ENCODE measurements at places on chromosomes 16 and 17.

- DNase-seq, result no peak
Measured at GRCh38 chr16:80735846-80736245, 68.6 kb downstream of the CDYL2 start.

GRCh38 chr16:86196687-86197391, 297.9 kb downstream of the IRF8 start:
- no peak for DNase-seq

- no peak for DNase-seq
Measured at GRCh38 chr16:28013392-28013791, 50.1 kb downstream of the GSG1L start.

DNA sequence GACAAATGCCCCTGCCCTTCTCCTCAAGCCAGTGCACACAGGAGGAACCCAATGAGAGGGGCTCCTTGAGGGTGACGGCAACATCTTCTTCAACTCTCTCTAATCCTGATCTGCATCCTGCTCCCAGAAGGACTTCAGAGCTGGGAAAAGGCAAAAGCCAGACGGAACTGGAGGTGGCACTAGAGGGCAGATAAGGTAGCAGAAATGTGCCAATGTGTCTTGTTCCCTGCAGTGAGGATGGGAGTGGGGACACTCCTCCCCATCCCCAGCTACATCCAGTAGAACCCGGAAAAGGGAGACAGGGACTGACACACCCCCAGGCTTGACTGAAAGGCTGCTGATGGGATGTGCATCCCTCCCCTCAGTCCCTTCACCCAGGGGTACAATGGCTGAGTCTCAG, 28.5 kb downstream of the SRCIN1 start:
- no peak for DNase-seq

DNA sequence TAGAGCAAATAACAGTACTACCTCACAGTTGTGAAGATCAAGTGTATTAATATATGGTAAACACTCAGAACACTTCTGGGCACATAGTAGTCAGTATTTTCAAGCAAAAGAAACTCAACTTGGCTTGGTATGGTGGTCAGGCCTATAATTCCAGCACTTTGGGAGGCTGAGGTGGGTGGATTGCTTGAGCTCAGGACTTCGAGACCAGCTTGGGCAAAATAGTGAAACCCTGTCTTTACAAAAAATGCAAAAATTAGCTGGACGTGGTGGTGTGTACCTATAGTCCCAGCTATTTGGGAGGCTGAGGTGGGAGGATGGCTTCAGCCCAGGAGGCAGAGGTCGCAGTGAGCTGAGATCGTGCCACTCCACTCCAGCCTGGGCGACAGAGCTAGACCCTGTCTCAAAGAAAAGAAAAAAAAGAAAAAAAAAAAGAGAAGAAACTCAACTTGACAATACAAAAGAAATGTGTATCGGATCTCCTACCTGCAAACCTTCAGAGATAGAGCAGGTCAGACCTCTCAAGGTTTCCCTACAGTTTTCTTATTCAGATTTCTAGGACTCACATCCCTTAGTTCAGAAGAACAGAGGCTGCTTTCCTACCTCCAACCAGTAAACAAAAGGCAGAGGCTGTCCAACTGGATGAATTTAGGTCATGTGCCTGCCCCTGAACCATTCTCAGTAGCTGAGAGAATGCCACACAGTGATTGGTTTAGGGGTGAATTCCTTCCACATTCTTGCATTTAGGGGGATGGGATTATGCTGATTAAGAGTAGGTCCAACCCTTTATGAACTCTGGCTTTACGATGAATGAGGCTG, 1.7 kb upstream of the KPNA2 start:
- no peak for DNase-seq

DNA sequence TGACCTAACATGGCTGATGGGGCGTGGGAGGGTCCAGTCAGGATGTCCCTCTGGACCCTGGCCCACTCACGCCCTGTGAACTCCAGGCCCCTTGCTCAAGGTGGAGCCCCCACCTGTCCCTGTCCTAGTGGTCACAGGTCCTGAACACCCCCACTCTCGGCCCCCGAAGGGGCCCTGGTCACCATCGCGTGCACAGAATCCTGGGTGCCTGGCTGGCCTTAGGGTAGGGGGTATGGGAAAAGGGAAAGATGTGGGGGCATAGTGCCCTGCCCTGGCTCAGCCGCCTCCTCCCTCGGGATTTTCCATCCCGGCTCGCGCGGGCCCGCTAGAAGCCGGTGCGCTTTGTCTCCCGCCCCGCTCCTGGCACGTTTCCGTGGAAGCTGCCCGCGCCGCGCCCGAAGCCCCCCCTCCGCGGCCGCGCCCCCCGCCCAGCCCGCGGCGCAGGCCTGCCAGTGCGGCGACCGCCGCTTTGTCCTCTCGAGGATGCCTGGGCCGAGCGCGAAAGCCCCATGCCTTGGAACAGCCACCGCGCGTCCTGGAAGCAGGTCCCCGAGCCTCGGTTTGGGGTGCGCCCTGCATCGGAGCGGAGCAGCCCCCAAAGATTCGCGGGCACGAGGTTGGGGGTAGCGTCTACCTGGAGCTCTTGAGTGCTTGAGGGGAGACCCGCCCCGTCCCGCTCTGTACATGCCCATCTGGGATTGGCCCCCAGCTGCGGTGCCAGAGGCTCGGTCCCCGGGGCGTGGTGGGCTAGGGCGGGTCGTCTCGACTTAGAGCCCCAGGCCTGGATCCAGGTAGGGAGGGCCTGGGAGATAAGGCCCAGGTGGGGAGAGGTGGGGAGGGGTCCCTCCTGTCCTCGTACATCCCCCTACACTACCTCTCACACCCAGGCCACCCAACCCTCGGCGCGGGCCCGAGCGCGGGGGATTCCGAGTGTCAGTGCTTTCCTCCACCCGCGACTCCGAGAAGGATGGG, 1.3 kb downstream of the SMPD3 start:
- no peak for DNase-seq

GRCh38 chr17:2222301-2222700, 81.3 kb downstream of the SMG6 start:
- DNase-seq, result no peak
